Fibroblast of skin of left biceps (primary cell): ENCODE measurements at places on chromosomes 12 and 14.

DNA sequence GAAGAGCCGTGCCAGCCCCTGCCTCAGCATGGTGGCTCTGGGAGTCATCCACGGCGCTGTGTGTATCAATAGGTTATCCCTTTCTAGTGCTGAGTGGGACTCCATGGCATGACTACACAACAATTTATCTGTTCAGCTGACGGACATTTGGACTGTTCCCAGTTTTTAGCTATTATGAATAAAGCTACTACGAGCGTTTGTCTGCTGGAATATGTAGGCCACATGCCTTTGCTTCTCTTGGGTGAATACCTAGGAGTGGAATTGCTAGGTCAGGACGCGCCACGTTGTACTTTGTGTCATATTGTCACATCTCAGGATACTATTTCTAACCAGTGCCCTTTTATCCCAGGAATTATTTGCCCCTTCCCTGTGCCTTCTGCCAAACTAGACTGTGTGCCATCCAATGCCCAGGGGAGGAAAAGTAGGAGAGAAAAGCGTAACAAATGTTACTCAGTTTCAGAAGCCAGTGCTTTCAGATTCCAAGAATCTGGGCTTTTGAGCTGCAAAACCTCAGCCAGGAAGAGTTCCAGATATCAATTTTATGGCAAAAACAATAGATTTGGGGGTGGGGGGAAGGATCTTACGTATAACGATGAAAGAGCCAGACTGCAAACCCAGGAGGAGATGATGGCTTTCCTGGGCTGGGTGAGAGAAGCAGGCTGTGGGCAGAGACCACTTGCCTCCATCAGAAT, 62.5 kb upstream of the NCOR2 start:
- DNase-seq = no peak

- no peak for DNase-seq
Measured at GRCh38 chr14:38226366-38226765, 18.7 kb downstream of the SSTR1 start.

- no peak for DNase-seq
Measured at GRCh38 chr14:39138440-39138839, 24.3 kb downstream of the GEMIN2 start.

DNA sequence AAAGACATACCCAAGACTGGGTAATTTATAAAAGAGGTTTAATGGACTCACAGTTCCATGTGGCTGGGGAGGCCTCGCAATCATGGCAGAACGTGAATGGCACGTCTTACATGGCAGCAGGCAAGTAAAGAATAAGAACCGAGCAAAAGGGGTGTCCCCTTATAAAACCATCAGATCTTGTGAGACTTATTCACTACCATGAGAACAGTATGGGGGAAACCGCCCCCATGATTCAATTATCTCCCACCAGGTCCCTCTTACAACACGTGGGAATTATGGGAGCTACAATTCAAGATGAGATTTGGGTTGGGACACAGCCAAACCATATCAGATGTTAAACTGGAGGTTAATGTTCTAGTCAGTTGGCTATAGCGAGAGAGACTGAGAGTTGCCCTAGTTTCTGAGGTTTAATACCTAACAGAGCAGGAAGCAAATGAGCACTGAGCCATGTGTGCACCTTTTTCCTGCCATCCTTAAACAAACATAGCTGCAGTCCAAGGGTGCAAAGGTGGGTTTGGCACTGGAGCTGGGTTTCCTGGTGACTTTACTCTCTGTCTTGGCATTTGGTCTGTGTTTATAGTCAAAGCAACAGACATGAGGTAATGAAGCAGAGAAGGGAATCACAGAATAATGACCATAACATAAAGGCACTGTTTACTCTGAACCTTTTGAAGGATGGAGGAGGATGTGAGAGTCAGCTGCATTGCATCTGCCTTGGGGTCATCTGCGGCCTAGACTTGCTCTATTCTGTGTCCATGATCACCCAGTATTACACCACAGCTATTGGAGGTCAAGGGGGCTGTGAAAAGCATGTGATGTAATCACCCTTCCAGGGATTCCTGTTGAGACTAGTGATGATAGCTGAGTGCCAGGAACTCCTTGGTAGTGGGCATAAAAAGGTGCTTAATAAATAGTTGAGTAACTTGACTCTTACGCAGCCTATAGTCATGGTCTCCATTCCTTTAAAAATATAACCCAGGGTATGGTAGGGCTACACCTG, 83.6 kb upstream of the USP44 start:
- DNase-seq = no peak

- no peak for DNase-seq
Measured at GRCh38 chr12:111578276-111578970, 20.7 kb downstream of the ATXN2 start.

DNA sequence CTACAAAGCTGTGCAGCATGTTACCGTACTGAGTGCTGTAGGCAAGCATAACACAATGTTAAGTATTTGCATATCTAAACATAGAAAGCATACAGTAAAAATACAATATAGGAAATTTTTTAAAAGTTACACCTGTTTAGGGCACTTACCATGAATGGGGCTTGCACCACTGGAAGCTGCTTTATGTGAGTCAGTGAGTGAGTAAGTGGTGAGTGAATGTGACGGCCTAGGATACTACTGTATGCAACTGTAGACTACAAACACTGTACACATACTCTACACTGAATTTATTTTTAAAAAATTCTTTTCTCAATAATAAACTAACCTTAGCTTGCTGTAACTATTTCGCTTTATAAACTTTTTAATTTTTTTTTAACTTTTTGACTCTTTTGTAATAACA, 82.1 kb upstream of the FSCB start:
- DNase-seq = no peak

- DNase-seq = no peak
Measured at GRCh38 chr12:128381541-128381940, 114.6 kb downstream of the TMEM132C start.

GRCh38 chr12:60112763-60113162, 516.9 kb downstream of the SLC16A7 start:
- DNase-seq = no peak

DNA sequence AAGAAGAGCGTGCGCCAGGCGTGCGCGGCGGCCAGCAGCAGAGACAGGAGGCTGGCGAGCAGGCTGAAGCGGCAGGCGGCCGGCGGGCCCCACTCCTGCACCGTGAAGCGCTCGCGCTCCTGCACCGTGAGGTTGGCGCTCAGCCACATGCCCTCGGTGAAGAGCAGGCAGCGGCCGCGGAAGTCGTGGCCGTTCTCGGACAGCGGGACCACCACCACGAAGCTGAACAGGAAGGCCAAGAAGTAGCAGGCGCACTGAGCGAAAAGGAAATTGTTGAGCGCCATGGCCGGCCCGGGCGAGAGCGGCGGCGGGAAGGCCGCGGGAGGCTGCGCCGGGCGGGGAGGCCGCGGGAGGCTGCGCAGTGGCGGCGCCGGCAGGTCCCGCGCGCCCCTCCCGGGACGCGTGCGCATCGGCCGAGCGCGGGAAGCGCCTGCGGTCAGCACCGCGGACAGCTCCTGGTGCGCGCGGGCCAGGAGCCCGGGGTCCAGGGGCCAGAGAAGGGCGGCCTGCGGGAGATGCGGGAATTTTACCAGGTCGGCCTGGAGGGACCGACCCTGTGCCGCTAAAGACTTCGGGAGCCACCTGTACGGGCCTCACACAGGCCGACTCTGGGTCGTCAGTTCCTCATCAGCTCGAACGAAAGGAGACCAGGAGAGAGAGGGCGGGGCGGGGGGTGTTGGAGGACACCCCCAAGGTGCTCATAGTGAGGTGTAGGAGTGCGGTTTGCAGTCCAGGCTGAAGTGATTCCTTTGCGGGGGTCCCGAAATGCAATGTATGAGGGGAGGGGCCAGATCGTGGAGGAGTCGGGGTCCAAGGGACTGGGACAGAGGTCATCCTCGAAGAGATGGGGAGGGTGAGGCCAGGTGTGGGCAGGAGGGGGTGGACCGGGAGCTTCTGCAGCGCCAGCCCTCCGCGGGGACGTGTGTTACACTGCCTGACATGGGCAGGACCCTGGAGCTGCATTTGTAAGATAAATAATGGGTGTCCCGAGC, at the start of gene TMEM179:
TMEM179 (minus strand) TSS at position 315 of the 992 bp plus-strand sequence; CDS start at position 284, 31 bp downstream.
- DNase-seq = no peak

- DNase-seq = no peak
Measured at GRCh38 chr12:123278101-123278627, 6.5 kb upstream of the CDK2AP1 start.

GRCh38 chr14:78697341-78697740, 527.2 kb downstream of the NRXN3 start:
- DNase-seq = peak; percentile 15

GRCh38 chr12:6948873-6949594, 2.1 kb upstream of the PTPN6 start:
- DNase-seq = no peak

- no peak for DNase-seq
Measured at GRCh38 chr12:77324416-77324762, 259.0 kb upstream of the E2F7 start.

- no peak for DNase-seq
Measured at GRCh38 chr12:120760349-120761254, 35.0 kb downstream of the ACADS start.

DNA sequence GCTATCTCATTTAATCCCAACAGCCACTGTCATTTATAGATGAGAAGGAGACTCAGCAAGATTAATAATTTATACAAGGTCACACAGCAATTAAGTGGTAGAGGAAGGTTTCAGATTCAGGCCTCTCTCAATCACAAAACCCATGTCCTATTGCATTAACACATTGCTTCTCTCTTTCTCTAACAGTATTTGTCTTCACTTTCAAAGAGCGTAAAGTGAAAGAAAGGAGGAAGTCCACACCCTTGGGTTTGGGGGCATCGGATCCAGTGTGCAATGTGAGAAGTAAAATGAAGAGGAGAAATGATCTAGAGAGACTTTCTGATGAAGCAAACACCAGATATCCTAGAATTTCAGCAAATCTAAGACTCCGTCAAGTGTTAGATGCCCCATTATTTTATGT, 7.0 kb upstream of the VRK1 start:
- DNase-seq = no peak

DNA sequence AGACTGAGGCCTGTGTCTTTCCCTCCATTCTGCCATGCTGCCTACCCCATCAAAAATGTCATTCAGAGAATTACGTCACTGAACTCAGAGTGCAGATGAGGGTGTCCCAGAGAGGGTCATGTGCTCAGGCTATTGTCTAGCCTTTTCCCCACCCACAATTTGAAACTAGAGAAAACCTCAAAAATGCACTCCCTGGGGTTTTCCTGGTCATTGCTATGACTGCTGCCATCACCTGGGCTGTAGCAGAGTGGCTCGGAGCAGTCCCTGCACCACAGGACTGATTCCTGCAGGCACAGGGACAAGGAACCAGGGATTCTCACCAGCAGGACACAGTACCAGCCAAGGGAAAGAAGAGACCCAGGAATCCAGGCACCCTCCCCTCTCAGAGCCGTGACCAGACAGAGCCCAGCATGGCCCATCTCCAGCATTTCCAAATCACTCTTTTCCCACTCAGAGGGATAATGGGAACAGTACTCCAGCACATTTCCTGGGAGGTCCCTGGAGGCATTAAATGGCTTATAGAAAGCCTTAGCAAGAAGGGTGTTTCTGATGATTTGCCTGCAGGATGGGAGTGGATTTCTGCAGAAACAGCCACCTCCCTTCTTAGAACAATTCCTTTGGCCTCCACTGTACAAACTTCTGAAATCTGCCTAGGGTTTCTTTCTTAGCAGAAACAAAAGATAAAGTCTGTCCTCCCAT, 45.9 kb downstream of the VWF start:
- no peak for DNase-seq

GRCh38 chr12:41106315-41106714, 81.8 kb upstream of the PDZRN4 start:
- no peak for DNase-seq

GRCh38 chr12:43733687-43734086, 24.9 kb downstream of the PUS7L start:
- DNase-seq = no peak

- no peak for DNase-seq
Measured at GRCh38 chr14:35333264-35333730, 41.1 kb downstream of the PSMA6 start.

GRCh38 chr14:100426314-100426713, 103.2 kb downstream of the SLC25A47 start:
- DNase-seq = no peak

DNA sequence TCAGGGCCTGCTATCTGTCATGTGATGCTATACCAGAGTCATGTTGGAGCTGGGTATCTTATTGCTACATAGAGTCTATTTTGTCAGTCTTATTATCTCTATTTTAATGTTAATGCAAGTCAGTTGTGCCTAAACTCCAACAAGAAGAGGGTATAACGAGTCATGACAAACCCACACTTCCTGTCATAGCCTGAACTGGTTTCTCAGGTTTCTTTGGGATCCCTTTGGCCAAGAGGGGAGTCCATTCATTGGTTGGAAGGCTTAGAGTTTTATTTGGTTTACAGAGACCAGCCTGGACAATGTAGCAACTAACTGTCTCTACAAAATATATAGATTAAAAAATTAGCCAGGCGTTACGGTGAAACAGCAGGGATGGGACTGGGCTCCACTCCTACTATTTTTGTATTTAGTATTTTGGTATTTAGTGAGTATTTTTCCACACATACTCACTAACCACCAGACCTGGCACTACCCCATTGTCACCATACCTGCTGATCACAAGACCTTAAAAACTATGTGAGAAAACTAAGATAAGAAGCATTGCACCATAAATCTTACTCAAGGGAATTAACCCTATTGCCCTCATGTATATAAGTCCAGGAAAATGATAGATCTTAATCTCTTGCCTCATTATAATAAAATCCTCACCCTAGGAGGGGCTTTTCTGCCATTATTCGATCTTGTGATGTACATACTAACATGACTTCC, 387.5 kb downstream of the IPO8 start:
- DNase-seq = no peak

- no peak for DNase-seq
Measured at GRCh38 chr12:107318556-107318805, 225.1 kb upstream of the CRY1 start.
